Retina (tissue), 1 donor: ENCODE measurements at places on chromosomes 16 and 17.

GRCh38 chr16:2699791-2700600, 17.7 kb downstream of the KCTD5 start:
- DNase-seq: no peak

- no peak for DNase-seq
Observed at GRCh38 chr17:51322390-51323029, 62.2 kb downstream of the UTP18 start.

- DNase-seq: no peak
Observed at GRCh38 chr17:72421128-72422092, 300.6 kb downstream of the SOX9 start.

DNA sequence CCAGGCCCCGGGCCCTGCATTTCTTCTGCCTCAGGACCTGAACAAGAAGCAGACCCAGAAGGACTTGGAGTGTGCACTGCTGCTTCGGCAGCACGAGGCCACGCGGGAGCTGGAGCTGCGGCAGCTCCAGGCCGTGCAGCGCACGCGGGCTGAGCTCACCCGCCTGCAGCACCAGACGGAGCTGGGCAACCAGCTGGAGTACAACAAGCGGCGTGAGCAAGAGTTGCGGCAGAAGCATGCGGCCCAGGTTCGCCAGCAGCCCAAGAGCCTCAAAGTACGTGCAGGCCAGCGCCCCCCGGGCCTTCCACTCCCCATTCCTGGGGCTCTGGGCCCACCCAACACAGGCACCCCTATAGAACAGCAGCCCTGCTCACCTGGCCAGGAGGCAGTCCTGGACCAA, 9.2 kb downstream of the HIRIP3 start:
- DNase-seq: no peak

GRCh38 chr17:8707332-8708024, 37.2 kb downstream of the CCDC42 start:
- DNase-seq: no peak

- DNase-seq: no peak
Observed at GRCh38 chr16:62711797-62712196, 675.6 kb upstream of the CDH8 start.

DNA sequence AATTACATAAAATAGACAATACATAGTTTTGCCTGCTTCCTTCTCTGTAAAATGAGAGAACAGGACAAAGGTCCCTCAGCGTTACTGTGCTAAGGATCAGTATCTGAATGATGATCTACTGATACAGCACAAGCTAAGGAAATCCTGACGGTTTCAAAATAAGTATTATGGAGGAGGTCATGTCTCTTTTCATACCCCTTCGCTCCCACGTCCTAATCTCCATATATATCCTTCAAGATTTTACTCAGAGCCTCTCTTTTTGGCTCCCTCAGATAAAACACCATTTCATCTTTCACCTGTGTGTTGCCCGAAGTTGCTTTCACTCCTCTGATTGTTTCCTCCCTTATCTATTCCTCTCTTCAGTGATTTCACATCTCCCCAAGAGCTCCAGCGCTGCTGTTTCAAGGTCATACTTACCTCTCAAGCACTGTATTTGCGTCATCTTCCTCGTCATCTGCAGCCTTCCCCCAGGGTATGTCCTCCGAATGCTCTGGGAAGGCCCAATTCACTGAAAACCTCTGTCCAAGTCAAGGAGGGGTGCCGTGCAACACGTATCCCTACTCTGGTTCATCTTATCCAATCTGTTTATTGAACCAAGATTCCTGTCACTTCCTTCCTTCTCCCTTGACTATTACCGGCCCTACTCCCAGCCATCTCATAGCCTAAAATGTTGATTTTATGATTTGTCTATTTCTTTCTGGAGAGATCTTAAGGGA, 1.2 kb upstream of the BLTP2 start:
- DNase-seq: no peak

DNA sequence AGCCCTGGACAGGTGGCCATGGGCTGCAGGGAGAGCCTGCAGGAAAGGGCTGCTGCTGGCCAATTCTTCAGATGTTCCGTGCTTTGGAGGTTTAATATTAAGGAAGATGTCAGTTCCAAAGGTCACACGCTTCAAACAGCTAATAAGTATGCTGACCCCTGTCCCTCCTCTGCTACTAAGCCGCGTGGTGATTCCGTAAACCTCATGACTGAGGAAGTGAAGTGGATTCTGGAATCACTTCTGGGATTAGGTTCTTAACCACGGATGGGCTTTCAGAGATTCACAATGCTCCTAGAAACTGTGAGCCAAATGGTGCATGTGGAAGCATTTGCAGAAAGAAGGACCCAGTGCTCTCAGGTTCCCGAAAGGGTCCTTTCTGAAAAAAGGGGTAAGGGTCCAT, 28.5 kb upstream of the ERN1 start:
- DNase-seq: no peak
